ENCODE measurements at places on chromosomes 2 and 18.

DNA sequence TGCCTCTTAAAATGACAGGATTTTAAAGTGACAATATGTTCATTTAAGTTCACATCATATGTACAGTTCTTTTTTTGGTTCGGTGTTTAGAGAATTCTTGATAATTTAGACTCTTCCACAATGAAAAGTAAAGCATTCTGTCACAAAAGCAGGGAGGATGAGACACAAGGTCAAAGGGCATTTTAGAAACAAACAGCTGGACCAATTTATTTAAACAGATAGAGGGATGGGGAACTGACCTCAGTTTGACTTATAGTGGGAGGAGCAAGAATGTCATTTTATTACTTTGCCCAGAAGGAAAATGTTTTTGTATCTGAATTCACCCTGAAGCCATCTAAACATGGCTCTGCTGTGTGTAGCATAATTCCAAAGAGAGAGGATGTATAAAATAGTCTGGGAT lies 128.5 kb downstream of the MEIS1 start:
- DNase-seq, result no peak

- DNase-seq, result peak; percentile 87
These were observed 38.3 kb downstream of the TTC32 start for GRCh38 chr2:19863303-19864041.

DNA sequence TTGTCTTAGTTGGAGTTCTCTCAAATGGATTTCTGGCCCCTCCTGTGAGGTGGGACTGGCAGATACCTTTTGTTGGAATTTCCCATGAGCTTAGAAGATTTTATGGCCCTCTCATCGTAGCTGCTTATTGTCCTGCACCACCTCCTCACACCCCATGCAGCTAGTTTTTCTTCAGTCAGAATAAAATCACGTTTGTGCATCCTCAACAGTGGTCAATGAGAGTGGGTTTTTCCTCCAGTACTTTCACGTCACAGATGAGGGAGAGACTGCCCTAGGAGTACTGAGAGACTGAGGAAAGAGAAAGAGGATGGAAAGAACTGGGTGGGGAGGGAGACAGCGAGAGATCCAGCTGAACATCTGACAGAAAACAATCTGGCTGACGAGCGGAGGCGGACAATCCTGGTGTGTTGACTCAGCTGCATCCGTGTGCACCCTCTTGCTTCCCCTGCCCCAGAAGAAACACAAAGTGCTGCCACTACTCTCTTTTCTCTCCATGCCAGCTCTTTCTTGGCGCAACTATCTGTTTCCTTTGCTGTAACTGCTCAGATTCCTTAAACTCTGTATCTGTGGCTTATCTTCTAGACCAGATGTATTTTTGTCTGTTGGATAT lies 7.4 kb downstream of the RAPGEF4 start:
- no peak for DNase-seq

DNA sequence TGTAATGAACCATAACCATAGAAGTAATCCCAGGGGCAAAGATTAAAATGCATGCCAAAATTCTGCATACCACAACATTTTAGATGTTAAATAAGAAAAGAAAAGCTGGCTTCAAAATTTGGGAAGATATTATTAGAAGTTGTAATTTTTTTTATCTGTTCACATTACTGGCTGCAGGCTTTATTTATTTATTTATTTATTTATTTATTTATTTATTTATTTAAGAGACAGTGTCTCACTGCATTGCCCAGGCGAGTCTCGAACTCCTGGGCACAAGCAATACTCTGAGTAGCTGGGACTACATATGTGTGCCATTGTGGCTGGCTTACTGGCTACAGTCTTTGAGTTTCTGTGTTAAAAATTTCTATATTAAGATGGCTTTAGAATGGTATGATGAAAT lies 66.5 kb upstream of the PNPT1 start:
- DNase-seq, result no peak

- no peak for DNase-seq
These were observed 31.4 kb downstream of the KCTD1 start for GRCh38 chr18:26516964-26517363.

- no peak for DNase-seq
These were observed 597 bp downstream of the PECR start for GRCh38 chr2:216081012-216081411.

- peak; percentile 66 for DNase-seq
These were observed 48.1 kb downstream of the MERTK start for GRCh38 chr2:111946294-111947114.

- no peak for DNase-seq
These were observed 84.5 kb upstream of the TLK1 start for GRCh38 chr2:171244970-171245782.

DNA sequence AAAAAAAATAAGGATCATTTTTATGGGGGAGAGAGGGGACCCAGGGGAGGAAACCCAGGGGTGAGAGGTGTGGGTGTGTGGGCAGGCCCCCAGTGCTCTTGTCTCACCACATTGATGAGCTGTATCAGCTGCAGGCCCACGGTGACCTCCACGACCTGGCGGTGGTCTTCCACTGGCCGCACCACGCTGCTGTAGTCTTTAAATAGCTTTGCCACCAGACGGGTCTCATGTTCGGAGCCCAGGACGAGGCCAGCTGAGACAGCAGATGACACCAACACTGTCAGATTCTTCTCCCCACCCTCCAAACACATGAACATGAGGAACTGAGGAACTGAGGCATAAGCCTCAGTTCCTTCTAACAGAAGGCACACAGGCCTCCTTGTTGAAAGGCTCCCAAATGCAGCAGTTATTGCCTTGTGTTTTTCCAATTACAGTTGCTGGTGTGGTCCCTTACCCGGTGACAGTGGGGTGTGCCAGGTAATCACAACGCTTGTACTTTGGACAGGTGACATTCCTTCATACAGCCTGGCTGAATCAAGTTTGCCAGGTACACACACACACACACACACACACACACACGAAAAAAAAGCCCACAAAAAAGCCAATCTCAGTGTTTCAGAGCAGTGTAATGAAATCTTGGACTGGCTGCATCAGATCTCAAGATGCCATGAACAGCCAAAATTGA lies 4.7 kb downstream of the CHRNA1 start:
- no peak for DNase-seq

- no peak for DNase-seq
These were observed 12.4 kb upstream of the IL1R1 start for GRCh38 chr2:102129951-102130646.

DNA sequence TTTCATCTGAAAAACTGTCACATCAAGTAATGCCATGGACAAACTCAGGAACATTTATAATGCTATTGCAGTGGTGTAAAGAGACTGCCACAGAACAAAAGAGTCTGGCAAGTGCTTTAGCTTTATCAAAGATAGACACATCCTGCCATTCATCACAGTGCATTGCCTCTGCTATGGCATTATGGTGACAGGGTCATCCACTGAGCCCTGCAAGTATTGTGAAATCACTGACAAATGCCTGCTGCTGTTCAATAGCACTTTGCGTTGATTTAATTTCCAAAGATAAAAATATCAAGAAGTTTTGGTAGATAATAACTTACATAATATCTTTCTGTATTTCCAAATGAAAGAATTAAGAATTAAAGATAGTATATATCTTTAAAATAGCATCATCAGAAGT lies 38.7 kb downstream of the NYAP2 start:
- DNase-seq, result no peak

- no peak for DNase-seq
These were observed 35.1 kb downstream of the GULP1 start for GRCh38 chr2:188326669-188327301.

GRCh38 chr2:6394276-6394675 lies 471.4 kb downstream of the CMPK2 start:
- no peak for DNase-seq

All from iPS-NIHi11 (cell line).